ENCODE measurements at places on chromosomes 16 and 17.

- no peak for DNase-seq
Observed at GRCh38 chr16:75198135-75198600, 8.8 kb downstream of the CTRB2 start.

DNA sequence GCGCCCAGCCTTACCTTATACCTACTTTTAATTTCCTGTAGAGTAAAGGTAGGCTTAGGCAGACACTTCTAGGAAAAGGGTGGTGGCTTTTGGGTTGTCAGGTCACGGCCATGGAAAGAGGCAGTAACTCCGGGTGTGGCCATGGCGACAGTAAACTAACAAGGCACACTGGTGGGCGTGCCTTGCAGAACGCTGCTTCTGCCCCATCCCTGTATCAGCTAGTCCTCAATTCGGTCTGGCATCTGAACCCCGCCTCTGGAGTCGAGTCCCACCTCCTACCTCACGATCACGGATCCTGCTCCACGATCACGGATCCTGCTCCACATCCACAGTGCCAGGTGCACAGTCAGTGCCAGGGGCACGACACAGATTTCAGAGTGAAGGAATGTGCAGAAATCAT, 5.6 kb downstream of the ADCY9 start:
- DNase-seq: no peak

DNA sequence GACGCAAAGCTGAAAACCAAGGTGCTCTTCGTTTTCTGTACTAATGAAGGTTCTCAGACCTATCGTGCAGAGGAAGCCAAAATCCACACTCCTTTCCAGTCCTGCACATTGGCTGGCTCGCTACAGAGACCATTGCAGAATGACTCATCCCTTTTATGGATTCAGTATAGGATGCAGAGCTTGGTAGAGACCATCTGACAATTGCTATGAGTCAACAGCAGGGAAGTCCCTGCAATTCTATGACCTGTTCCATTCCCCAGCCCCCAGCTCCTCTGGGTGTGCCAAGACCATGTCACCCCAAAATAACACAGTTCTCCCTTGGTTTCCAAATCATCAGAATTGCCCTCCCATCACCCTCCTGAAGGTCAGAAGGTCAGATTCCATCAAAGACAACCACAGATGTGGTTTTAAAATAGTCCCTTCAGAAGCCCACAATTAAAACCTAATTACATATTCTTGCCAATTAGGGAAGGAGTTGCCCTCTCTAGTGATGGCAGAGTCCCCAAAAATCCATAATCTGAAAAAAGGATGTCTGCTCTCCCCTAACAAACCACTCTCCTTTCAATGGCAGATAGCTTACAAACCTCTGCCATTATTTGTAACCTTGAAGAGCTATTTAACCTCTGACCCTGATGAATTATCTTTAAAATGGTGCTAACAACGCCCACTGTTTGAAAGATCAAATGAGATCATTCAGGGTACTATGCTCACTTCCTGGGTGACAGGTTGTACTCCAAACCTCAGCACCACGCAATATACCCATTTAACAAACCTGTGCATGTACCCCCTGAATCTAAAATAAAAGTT, 108.2 kb upstream of the RBBP6 start:
- DNase-seq: no peak

GRCh38 chr17:42526031-42526444, 10.0 kb upstream of the NAGLU start:
- no peak for DNase-seq

- no peak for DNase-seq
Observed at GRCh38 chr16:1656808-1657617, 21.1 kb upstream of the JPT2 start.

DNA sequence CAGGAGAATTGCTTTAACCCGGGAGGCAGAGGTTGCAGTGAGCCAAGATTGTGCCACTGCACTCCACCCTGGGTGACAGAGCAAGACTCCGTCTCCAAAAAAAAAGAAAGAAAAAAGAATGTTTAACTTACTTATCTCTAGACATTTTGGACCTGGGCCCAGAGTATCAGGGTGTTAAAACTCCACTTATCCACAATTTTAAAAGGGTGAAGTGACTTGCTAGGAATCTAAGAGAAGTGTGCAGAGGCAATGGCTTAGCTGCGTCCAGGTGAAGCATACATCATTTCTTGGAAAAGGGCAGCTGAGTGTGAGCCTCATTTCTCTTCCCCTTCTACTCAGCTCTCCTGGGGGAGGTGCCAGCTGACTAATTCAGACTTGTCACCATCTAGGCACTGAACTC, 25.1 kb downstream of the ALDH3A2 start:
- no peak for DNase-seq

- DNase-seq: no peak
Observed at GRCh38 chr16:73020409-73020884, 27.5 kb downstream of the ZFHX3 start.

GRCh38 chr17:74528491-74529199, 2.6 kb downstream of the CD300LB start:
- peak; percentile 22 for DNase-seq

DNA sequence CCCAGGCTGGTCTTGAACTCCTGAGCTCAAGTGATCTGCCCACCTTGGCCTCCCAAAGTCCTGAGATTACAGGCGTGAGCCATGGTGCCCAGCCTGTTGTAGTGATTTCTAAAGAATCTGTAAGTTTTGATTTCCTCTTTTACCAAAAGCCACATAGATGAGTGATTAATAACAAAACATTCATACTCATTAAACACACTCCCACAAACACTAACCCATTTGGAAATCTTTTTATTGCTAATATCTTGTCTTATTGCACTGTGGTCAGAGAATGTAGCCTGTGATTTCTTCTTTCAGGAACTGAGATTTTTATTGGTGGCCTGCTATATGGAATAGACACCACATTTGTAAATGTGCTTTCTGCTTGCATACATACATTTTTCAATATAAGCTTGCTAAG, 31.6 kb downstream of the MYH10 start:
- DNase-seq: no peak

DNA sequence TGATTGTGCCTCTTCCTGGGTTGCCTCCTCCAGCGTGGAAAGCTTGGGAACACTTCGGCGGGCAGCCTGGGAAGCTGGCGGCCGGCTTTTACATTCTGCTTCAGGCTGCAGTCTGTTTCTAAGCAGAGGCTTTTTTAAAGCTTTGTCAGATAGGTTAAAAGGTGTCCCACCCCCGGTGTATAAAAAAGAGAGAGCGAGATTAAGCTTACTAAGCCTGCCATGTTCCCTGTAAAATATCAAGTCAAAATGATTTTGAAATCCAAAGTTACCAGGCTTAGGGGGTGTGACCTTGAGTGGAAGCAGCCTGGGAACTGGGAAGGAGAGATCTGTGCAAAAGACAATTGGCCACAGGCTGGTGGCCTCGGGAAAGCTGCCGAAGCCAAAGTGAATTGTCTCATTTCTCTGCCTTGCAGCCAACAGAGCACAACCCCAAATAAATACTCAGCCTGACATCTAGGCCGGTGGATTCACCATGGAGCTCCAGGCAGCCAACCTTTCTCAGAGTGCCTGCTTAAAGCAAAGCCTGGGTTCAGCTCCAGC, 254.5 kb downstream of the FTO start:
- no peak for DNase-seq

- DNase-seq: no peak
Observed at GRCh38 chr16:22250522-22250921, 44.4 kb downstream of the EEF2K start.

DNA sequence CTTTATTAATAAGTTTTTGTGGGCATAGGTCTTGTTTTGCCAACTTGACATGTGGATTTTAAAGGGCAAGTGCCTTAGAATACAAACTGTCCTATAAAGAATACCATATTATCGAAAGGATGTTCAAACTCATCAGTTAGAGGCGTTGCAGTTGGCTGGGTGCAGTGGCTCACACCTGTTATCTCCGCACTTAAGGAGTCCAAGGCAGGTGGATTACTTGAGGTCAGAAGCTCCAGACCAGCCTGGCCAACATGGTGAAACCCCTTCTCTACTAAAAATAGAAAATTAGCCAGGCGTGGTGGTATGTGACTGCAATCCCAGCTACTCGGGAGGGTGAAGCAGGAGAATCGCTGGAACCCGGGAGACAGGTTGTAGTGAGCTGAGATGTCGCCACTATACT, 472.0 kb downstream of the WWOX start:
- no peak for DNase-seq

GRCh38 chr17:63446753-63447470, 806 bp upstream of the CYB561 start:
- DNase-seq: no peak

DNA sequence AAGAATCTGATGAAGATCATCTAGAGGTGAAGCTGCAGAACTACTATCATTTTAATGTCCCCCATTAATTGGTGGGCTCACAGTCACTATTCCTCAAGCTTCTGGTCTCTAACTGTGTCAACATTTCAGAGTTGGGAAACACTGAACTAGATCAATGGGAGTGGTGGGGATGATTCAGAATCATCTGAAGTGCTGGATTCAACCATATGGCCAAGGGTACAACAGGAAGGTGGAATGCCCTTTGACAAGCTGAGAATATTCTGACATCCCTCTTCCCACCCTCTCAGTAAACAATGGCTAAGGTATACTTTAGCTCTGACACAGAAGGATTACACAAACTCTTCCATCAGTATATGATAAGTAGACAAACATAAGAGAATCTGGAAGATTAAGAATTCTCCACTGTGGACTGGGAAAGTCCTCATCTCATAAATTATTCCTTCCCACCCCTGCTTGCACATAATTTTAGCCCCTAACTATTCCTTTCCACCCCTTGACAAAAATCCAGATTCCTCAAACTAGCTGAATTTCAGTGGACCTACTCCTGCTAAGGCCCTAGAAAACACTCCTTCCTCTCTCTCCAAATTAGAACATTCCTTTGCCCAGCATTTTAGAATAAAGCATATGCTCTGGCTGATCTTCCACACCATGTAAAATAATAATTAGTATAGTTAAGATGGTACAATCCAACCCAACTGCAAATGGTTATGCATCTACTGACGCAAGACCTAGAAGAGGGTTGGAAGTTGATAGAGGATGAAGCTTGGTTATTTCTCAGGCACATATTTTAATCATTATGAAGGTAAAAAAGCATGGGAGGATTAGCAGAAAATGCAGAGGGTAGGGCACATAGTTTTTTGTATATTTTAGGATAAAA, 16.3 kb upstream of the RFFL start:
- DNase-seq: no peak

DNA sequence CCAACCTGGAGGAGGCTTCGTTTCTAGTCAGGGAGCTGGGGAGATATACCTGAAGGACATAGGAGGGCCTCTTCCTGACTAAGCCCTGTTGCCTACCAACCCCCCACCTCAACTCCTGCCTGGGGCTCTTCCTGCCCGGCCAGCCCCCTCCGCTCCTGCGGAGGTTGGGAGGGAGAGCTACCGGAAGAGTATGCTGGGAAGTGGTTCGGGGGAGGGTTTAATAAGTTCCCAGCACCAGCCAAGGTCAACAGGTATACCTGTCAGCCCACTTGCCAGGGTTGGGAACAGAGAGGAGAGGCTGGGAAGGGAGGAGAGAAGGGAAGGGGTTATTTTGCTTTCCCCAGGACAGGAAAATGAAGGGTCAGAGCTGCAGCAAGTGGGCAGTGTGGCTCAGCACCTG, 4.7 kb downstream of the PPP1R1B start:
- no peak for DNase-seq

DNA sequence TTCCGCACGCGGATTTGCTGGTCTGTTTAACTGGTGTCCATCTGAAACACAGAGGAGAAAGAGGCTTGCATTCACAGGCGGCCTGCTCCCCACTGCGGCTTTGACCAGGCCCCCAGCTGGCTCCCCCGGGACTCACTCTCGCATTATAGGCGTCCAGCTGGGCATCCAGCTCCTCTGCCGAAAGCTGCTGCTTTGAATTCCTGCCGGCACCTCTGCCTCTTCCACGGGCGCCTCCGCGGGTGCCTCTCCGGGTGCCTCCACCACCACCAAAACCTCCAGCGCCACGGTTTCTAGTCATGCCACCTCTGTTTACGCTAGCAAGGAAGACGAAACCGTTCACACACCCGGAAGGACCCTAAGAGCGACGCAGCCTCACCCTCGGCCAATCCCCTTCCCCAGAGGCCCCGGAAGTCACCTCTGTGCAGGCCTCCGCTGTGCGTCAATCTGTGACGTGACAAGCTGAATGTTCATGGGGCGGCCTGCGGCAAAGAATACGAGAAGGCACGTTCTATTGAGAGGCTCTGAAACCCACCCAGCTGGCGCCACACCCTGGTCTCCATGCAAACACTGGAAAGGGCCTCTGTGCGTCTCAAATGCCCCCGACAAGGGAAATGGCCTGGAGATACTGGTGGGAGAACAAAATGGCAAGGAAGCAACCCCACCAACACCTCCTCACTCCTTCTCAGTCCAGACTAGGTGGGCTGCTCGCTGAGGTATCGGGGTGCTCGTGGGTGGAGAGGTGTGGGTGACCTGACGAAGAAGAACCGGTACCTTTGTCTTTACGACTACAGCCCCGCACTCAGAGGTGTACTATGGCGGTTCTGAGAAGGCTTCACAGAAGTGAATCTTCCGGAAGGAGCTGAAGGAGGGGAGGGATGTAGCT, 3.0 kb downstream of the ALYREF start:
- no peak for DNase-seq

DNA sequence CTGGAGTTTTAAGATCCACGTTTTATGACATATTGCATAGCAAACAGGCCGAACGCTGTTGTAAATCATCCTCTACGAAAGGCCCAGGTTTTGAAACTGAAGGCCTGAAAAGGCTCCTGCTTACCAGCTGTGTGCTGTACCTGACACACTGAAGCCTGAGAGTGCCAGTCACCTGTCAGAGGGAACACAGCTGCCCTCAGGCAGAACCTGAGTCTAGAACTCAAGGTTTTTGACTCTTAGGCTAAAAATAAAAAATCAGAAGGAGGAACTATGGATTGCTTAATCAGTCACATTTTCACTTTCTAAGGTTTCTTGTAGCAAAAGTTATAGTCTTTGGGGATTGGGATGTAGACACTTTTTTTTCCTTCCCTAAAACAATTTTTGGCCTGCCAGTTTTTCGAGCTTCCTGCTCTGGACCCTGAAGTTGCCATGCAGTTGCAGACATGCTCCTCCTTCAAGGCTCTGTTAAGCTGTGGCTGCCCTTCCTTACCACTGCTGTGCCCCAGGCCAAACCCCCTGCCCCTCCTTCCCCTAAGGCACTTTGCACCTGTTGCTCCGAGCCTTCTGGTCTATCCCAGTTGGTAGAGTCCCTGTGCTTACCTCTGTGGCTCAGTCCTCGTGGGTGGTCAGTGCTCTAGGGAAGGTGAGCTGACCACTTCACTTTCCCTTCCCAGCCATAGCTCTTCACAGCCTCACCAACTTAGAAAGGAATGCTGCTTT, 56.6 kb downstream of the TENT4B start:
- DNase-seq: no peak

- DNase-seq: no peak
Observed at GRCh38 chr16:14300705-14301168, 229.6 kb downstream of the MRTFB start.

- no peak for DNase-seq
Observed at GRCh38 chr16:74771656-74772315, 2.8 kb downstream of the FA2H start.

- DNase-seq: no peak
Observed at GRCh38 chr16:86680162-86680561, 101.8 kb downstream of the FOXL1 start.
